ENCODE measurements at places on chromosomes 13 and 19.
A peak's percentile ranks its signal among the peaks of the same experiment; 100 is the strongest.

- no peak for DNase-seq
Observed at GRCh38 chr13:51938454-51938853, 72.8 kb downstream of the ATP7B start.

DNA sequence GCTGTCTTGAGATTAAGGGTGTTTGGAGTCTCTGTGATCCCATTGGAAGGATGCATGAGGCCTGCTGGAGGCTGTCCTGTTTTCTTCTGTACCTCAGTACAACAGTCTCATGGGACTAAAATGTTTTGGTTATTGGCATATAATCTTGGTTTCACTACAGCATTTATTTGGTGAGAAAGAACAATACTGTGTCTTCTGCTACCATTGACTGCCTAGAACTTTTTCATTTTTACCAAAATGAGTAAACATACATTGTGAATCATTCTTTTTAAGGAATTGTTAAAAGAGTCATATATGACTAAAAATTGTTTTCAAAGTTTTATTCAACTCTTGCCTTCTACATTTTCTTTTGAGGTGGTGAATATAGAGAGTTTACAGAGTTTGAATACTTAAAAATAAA is 459.8 kb downstream of the GPC6 start:
- no peak for DNase-seq

DNA sequence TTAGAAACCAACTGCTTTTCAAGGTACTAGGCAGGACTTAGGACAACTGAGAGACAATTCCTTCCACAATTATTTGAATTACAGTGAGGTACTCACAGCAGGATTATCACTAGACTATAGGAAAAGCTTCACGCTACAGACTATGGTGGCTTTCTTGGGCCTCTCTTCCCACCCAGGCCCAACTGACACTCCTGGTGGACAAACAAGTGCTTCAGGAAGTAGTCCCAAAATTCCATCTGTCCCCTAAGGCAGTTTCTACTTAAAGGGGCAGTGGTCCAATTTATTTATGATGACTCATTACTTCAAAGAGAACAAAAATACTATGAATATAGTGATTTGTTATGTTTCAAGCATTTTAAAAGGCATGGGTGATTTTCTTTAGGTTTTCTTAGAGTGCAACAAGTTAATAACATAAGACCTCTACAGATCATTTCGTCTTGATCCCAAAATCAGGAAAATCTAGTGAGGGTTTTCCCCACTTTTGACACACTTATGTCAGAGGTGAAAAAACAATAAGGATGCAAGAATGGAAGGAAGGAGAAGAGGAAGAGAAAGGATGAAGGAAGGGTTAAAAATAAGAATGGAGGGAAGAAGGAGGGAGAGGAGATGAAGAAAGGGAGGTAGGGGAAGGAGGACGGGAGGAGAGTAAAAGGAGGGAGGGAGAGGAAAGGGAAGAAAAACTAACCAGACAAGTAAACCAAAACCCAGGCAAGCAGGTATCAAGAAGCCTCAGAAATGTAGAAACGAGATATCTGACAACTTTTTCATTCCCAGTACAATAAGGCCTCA is 100.7 kb downstream of the SERP2 start:
- no peak for DNase-seq

- DNase-seq = no peak
Observed at GRCh38 chr13:55569082-55569481, 1571.6 kb upstream of the PRR20A start.

- DNase-seq = no peak
Observed at GRCh38 chr13:41707194-41707821, 250.0 kb downstream of the RGCC start.

DNA sequence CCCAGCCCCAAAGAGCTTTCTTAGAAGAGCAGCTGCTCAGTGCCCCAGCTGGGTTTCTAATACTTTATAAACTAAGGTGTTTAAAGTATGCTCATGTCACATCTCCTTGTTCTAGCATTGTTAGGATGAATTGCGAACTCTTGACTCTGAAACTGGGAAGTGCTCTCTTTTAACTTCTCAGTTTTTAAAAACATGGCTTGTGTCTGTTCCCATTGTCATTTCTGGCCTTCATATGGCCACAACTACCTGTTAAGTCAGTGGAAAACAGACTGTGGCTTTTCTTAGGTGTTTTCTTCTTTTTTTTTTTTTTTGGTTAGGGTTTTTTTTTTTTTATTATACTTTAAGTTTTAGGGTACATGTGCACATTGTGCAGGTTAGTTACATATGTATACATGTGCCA is 164.7 kb downstream of the KCNRG start:
- DNase-seq = no peak

DNA sequence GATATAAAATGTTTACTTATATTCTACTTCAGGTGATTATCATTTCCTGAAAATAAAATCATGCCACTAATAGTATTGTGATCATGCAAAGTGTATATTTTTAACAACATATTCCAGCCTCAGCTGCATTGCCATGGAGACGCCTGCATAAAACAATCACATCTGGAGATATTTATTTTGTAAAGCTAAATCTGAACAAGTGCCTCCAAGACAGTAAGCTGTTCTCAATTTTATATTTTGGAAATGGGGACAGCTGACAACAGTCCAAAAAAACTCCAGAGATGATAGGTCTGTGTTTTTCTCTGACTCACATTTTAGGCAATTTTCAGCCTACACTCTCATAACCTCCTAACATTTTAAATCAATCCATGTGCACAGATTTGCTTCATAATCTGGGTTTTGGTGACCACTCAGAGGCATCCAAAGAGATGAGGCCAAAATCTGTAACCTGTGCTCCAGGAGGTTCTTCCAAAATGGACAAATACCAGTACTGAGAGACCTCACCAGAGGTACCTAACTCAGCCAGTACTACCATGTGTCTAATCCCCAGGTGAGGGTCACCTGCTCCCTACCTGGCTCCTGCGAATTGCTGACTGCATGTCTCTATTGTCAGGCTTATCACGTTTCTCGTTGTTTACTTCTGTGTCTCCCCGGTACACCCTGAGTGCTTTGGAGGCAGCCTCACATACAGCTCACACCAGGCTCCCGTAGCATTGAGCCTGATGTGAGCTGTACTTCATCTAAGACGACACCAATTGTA is 62.7 kb downstream of the COL4A1 start:
- DNase-seq = peak; percentile 78

DNA sequence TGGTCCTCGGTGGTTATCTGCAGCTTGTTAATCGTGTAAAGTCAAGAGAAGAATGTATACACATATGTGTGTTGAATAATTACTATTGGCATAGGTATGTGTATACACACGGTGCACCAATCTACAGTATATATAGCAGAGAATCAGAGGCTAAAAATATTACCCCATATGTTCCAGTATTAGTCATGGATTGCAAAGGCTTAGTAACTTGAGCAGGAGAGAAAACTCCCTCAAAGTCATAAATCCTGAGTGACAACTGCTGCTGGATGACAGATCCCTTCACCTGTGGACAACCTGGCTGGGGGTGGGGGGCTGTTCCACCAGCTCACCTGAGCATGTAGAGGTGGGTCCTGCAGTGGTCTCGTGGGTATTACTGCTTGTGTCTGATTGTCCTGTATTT is 185.0 kb downstream of the ZNF536 start:
- peak; percentile 47 for DNase-seq

- DNase-seq = no peak
Observed at GRCh38 chr19:14091813-14092462, 1.4 kb upstream of the SAMD1 start.

- DNase-seq = no peak
Observed at GRCh38 chr19:51714848-51715247, 8.9 kb downstream of the HAS1 start.

- DNase-seq = no peak
Observed at GRCh38 chr13:102441085-102441484, 39.2 kb upstream of the FGF14 start.

DNA sequence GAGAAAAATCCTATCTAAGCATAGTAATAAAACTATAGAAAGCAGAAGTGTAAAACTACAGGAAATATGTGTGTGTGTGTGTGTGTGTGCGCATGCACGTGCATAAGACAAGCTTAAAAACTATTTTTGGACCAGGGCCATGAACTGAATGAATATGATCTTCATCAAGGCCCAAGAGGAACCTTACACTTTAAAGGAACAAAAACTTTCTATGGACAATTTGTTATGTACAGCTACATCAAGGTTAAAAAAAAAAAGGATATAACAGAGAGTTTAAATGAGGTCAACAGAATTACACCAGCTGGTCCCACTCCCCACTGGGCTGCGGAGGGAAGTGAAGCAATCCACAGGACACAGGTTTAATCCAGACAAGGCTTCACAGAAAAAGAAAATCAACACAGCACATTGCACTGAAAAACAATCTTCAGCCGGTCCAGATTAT is 151.1 kb downstream of the LHFPL6 start:
- DNase-seq = peak; percentile 46

- DNase-seq = no peak
Observed at GRCh38 chr19:15025217-15025616, 24.1 kb upstream of the CASP14 start.

DNA sequence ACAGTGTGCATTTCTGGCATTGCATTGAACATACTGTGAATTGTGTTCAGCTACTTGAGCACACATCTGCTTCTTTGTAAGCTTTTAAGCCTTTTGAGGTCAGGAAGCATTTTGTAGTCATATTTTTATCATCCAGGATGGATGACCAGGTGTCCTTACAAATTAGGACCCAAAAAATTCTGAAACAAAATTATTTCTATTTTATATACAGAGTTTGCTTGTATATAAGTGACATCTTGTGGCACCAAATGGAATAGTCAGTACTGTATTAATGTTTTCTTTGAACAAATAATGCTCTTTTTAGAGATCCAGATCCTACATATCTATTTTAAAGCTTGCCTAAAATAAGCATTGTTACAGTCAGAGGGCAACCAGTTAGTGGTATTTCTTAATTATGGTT is 9.5 kb upstream of the SUPT20H start:
- no peak for DNase-seq

DNA sequence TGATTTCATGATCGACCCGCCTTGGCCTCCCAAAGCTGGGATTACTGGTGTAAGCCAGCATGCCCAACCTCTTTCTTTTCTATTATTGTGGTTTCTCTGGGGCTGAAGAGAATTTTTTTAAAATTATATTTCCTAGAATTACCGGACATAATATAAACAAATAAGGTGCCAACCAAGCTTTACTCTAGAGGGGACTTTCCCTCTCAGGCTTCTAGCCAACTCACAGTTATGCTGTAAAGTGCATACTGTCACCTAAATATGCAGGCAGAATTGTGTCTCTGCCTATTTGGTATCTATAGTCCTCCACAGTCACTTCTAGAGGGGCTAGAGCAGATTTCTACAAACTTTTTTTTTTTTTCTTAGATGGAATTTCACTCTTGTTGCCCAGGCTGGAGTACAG is 41.6 kb upstream of the ZNF681 start:
- no peak for DNase-seq

- no peak for DNase-seq
Observed at GRCh38 chr13:35851356-35851755, 279.8 kb downstream of the DCLK1 start.

- DNase-seq = no peak
Observed at GRCh38 chr19:10662384-10663251, 8.5 kb downstream of the ILF3 start.

- no peak for DNase-seq
Observed at GRCh38 chr19:29323021-29323430, 110.1 kb upstream of the UQCRFS1 start.

DNA sequence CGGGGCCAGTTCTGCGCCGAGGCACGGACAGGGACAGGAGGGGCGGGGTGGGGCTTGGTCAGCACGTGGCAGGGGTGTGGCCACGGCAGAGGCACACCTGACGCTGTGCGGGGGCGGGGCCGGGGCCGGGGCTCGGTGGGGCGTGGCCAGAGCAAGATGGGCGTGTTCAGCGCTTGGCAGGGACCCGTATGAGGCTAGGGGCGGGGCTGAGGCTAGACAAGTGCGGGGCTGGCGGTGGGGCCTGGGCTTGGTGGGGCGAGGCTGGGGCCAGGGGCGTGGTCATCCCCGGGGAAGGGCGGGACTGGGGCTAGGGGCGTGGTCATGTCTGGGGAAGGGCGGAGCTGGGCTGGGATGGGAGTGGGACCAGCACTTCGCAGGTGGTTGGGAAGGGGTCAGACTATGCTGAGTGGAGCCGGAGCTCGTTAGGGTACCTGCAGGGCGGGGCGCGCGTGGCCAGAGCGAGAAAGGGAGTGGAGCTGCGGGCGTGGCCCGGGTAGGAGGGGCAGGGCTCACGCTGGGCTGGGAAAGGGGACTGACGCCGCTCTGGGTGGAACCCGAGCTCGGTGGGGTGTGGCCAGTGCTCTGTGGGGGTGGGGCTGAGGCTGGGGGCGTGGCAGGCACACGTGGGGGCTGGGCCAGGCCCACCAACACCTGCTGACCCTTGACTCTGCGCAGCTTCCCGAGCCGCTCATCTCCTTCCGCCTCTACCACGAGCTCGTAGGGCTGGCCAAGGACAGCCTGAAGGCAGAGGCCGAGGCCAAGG is 12.8 kb downstream of the POLR2E start:
- no peak for DNase-seq

DNA sequence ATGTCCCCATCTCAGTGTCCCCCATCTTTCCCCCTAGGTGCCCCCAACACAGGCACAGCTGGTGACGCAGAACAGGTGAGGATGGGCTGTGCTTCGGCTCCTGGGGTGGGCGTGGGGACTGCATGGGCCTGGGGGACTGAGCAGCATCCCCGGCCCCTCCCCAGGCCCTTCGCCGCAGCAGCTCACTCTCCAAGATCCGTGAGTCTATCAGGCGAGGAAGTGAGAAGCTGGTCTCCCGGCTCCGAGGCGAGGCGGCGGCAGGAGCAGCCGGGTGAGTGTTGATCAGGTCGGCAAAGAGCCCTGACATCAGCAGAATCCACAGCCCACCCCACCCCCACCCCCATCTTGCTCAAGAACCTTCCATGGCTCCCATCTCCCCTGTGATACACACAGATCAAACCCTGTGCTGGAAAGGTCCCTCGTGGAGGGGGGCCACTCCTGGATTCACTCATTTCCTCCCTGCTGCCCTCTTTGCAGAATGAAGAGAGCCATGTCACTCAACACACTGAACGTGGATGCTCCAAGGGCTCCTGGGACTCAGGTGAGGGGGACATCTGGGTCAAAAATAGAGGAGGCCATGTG is 10.0 kb downstream of the KLC3 start:
- no peak for DNase-seq

DNA sequence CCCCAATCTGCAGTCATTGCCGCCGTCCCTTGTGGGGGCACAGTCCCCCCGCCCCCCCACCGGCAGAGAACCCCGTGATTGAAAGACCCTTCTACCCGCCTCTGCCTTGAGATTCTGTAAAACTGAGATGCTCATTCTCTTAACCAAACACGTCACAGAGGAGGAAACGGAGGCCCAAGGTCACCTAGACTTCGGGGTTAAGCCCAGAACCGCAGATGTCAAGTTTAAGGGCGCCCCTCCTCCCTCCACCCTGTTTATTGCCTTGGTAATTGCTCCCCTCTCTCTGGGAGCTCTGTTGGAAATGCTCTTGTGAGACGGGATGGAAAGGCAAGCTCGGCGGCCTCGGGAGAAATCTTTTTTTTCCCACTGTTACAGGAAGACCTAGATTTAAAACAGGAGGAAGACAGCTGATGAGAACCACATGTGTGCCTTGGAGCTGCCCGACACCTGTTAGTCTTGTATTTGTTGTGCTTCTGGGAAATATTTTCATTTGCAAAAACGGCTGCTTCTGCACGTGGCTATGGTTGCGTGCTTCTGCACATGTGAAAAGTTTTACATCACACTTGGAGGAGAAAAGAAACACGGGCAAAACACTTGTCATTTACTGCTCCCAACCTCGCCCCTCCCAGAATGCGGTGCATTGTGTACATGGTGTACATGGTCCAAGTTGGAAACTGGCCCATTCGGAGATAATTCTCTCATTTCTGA is 1.1 kb upstream of the MED26 start:
- DNase-seq = peak; percentile 35
